Stimulated activated CD4-positive, alpha-beta T cell treated with anti-CD3 and anti-CD28 coated beads, Interleukin-1b, Interleukin-23, amount 100 ng/mL, for 1 hour (primary cell): ENCODE measurements at places on chromosomes 2 and 18.

- DNase-seq, result no peak
Measured at GRCh38 chr2:165056564-165056963, 101.2 kb upstream of the SLC38A11 start.

GRCh38 chr2:40332191-40332826 is 119.6 kb downstream of the SLC8A1 start:
- no peak for DNase-seq

DNA sequence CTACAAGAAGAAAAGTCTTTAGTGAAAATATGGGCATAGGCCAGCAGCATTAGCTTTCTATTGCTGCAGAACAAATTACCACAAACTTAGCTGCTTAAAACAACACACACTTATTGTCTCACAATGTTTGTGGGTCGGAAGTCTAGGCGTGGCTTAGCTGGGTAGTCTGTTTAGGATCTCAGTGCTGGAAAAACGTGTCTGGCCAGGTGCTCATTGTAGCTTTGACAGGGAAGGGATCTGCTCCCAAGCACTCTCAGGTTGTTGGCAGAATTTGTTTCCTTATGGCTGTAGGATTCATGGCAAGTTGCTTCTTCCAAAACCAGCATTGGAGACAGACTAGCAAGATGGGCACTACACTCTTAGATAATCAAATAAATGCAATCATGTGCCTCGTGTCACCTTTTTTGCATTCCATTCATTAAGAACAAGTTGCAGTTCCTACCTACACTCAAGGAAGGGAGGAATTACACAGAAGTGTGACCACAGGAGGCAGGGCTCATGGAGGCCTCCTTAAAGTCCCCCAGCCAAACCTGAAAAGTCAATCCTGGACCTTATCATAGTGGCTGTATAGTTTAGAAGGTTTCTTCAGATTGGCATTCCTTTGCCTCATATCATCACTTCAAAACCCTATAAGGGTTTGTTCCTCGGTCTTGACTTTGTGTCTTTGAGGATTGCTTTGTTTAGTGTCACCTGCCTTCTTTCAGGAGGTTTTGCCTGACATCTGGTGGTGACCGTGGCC is 17.3 kb downstream of the MRPL30 start:
- DNase-seq, result no peak

DNA sequence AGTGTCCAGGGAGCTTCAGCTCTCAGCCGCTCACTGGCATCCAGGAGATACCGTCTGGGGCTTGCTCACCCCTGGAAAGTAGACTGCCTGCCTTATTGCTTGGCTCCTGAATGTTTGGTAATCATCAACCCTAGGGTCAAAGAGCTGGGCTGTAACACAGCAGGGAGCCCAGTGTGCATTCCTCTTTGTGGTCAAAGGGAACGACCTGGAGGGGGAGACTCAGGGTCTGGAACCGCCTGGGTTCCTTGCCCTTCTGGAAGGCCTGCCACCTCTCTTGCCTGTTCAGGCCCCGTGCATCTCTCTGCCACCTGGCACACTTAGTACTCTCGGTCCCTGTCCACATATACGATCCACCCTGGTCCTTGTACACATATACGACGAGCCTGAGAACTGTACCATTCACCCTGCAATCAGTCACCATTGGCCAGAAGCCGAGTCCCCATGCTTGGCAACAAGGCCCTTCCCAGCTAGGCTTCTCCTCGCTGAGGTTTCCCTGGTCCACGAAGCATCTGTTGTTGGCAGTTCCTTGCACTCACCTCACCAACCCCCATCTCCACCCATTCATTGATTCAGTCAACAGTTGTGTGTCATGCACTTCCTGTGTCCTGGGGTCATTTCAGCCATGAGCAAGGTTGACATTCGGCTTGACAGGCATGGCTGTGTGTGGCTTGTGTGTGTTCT is at the start of gene NAT8:
Gene NAT8, minus strand, starts transcription at position 85 of the 681 bp plus-strand sequence. CDS start 794 bp downstream, outside the sequence.
- DNase-seq, result no peak

DNA sequence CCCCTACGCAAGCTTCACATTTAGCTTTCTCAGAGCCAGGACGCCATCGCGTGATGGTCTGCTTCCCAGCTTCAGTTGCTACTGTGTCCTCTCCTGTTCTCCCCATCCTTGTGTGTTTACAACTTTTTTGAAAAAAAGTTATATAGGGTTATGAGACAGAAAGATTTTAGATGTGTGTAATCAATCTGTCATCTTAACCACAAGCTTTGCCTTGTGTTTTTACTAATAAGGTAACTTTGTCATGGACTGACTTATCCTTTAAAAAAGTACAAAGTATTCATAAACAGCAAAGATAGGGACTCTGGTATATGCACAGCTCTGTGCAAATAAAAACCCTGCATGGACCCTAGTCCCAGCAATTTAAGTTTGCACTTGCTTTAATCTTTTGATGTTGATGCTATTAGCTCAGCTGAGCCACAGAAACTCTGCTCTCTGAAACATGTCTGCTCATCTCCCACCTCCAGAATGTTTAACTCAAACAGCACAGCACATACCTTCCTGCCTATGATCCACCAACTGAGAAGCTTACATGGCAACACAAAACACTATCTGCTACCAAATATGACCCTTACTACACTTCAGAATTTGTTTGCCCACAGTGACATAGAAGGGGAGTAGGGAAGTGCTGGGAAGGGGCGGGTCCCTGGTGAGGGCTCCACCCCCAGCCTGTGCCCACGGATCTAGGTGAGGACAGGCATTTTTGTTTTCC is 42.7 kb downstream of the SAP130 start:
- DNase-seq, result no peak
